Stimulated activated CD8-positive, alpha-beta memory T cell treated with anti-CD3 and anti-CD28 coated beads, Interleukin-12 subunit alpha, Interleukin-12 subunit beta, amount 100 ng/mL, for 1 hour (primary cell): ENCODE measurements at places on chromosomes 7 and 10.

GRCh38 chr7:147078312-147078711 lies 961.7 kb downstream of the CNTNAP2 start:
- DNase-seq = no peak

DNA sequence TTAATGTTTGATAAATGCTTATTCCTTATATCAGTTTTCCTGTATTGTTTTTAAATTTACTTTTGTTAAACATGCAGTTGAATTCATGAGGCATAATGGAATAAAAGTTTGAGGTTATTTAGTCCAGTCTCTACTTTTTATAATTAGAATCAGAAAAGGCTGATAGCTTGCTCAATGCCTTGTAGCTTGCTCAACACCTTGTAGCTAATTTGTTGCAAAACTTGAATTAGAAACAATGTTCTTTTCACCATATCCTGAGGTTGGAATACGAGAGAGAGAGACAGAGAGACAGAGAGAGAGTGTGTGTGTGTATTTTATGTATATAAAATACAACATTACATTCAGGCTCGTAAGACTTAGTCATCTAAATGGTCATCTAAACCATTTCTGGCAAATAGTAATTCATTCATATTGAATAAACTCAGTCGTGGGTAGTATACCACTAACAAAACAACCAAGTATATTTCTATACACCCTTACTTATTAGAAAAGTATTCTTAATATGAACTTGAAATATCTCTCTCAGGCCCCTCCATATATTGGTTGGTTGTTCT lies 243.5 kb downstream of the ADK start:
- no peak for DNase-seq

- DNase-seq = no peak
Measured at GRCh38 chr7:132750530-132751217, 174.4 kb upstream of the PLXNA4 start.

DNA sequence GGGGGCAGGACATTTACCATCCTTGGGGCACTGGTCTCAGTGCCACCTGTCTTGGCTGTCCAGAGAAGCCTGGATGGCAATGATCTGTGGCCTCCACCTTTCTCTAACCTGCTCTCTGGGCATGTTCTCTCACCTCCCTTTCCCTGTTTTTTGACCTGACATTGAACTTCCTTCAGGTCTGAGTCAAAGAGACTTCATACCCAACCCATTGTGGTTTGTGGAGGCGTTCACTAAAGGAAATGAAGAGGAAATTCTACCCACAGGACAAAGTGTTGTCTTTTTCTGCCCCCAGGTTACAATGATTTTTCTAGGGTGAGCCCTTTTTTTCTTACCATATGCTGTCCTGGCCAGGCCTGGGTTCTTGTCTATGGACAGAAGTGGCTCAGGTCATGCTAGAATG lies 76.6 kb downstream of the CYP26A1 start:
- DNase-seq = no peak

DNA sequence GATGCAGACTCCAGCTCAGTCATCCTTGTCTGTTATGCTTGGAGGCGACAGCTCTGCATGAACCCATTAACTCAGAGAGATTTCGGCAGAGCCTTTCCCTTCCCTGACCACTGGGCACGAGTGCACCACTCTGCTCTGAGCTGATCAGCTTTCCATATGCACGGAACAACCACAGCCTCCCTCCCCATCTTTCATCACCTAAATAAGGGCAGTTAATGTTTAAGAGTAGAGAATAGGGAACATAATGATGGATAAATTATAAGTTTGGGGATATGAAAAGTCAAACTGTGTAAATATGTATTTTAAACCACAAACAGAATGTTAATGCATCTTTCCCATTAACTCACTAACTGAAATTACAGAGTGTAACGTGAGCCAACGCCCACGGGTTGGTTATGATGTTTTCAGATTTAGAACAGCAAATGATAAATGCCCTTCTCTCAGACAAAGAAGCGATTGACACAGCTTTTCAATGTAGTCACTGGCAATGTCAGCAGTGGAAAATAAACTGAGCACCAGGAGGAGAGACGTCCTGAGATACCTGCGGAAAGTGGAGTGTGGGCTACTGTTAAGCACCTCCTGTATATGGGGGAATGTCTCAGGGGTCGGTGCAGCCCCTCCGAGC lies 658.2 kb downstream of the LRMDA start:
- no peak for DNase-seq

DNA sequence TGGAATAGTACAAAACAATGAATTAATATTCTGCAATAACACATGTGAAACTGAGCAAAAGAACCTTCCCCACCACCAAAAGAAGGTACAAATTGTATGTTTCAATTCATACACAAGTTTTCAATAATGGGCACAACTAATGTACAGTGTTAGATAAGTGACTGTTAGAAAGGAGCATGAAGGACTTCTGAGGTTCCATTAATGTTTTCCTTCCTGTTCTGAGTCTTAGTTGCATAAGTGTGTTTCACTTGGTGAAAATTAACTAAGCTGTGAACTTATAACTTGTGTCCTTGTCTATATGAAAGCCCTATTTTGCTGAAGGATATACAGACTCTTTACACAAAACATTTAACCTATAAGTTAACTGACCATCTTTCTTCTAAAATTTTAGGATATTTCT lies 8.2 kb downstream of the GSAP start:
- DNase-seq = no peak

- DNase-seq = no peak
Measured at GRCh38 chr7:98949336-98950044, 71.2 kb downstream of the TRRAP start.

DNA sequence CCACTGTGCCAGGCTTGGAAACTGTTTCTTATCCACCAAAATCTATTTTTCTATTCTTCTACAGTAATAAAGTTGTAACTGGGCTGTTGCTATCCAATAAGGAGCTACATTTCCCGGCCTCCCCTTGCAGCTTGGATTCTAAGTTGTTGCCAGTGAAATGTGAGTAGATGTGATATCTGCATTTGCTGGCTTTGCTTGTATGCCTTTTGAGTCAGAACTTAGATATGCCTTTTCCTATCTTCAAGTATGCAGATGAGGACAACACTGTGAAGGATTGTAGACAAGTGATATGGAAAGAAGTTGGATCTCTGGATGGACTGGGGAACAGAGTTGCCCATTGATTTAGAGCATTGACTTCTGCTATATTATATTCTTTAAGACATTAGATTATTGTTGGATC lies 236.9 kb downstream of the REEP3 start:
- no peak for DNase-seq

- no peak for DNase-seq
Measured at GRCh38 chr10:19816411-19817230, at the start of gene PLXDC2. Gene PLXDC2, plus strand, starts transcription at chr10:19816432.

DNA sequence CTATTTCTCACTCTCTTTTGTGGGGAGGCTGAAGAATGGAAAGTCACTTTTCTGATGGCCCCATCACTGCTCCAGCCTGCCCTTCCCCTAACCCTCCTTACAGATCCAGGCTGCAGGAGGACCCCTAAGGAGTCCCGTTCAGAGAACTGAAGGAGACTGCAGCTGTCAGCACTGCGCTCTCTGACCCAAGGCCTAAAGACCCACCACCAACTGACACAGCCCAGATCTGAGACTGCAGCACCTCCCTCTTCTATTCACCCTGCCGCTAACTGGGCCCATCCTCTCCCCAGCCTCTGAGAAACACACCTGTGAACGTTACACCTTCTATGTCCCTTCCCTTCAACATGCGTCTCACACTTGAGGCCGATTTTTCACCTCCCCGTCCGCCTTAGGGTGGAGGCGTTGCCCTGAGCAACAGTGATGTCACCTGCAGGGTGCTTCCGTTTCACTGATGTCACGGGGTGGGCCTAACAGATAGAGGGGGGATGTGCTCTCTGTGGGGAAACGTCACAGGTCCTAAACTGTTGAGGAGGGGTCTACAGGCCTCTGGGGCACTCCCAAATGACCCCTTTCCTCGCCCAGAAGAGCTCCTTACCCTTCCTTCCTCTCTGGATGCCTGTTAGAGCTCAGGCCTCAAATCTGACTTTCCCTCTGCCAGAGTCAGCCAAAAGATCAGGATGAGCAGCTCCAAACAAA lies 5.1 kb downstream of the ITPRIP start:
- DNase-seq = peak; percentile 52

- DNase-seq = no peak
Measured at GRCh38 chr7:24574386-24574785, 1.1 kb downstream of the PALS2 start.

DNA sequence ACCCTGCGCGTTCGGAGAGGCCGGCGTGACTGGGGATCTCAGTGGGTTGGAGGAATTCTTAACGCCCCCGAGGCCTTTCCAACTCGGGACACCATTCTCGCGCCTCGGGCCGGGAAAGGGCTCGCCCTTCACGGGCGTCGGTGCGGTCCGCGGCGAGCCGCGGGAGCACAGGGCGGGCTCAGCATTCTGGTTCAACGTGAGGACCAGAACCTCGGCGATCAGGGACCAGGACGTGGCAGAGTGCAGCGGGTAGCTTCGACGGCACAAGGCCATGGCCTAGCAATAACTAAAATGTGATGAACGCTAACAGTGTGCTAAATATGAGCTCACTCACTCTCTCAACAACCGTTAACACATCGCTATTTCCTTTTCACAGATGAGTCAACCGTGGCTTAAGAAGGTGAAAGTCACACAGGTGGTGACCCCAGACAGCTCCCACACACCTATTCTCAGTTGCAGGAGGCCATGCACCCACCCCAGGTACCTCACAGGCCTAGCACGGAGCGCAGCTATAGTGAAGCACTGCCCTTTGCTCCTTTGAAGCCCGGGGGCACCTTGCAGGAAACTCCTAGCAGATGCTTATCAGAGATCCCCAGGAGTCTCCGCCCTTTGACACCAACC lies 4.5 kb upstream of the EMX2 start:
- no peak for DNase-seq

- DNase-seq = no peak
Measured at GRCh38 chr7:137915266-137915665, 68.5 kb upstream of the DGKI start.

GRCh38 chr7:80954191-80954590 lies 35.3 kb upstream of the SEMA3C start:
- DNase-seq = no peak

GRCh38 chr10:14382022-14382421 lies 51.3 kb upstream of the FRMD4A start:
- DNase-seq = peak; percentile 9

GRCh38 chr7:130921391-130922180 lies 187.6 kb upstream of the KLF14 start:
- no peak for DNase-seq

- no peak for DNase-seq
Measured at GRCh38 chr10:59180689-59181270, 4.3 kb downstream of the PHYHIPL start.

GRCh38 chr10:99995713-99996112 lies 14.0 kb downstream of the DNMBP start:
- no peak for DNase-seq

GRCh38 chr10:34547291-34547690 lies 267.8 kb downstream of the PARD3 start:
- no peak for DNase-seq

- DNase-seq = no peak
Measured at GRCh38 chr7:117323305-117323850, 520 bp upstream of the WNT2 start.

GRCh38 chr7:42763137-42763551 lies 148.7 kb downstream of the C7orf25 start:
- no peak for DNase-seq
